ENCODE measurements at places on chromosomes 1 and 21. TPM values are rescaled to one million over a fixed set of nuclear protein-coding genes. Genes with fewer than 3 reads are reported as not detected.

DNA sequence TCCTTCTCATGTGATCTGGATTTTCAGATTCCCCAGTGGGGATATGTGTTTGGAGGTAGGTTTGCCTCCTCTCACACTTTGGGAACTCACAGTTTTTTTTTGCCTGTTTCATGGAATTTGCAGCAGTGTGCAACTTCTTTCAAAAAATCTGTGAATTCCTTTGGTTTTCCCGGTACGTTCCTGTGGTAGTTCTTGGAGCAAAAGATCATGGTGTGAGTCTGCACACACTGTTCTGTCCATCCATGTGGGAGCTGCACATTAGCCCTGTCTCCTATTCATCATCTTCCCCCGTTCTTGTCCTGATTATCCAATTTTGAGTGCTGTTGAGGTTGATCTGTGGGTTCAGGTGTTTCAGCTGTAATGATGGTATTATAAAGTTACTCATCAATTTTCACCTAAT lies 30.3 kb upstream of the TACSTD2 start:
- H3K27me3 ChIP-seq: no peaks in the 10 kb centered on the region
- H3K4me1 ChIP-seq: no peaks in the 10 kb centered on the region
- H3K4me3 ChIP-seq: no peak overlapping the region
- no peaks in the 10 kb centered on the region for H3K36me3 ChIP-seq

DNA sequence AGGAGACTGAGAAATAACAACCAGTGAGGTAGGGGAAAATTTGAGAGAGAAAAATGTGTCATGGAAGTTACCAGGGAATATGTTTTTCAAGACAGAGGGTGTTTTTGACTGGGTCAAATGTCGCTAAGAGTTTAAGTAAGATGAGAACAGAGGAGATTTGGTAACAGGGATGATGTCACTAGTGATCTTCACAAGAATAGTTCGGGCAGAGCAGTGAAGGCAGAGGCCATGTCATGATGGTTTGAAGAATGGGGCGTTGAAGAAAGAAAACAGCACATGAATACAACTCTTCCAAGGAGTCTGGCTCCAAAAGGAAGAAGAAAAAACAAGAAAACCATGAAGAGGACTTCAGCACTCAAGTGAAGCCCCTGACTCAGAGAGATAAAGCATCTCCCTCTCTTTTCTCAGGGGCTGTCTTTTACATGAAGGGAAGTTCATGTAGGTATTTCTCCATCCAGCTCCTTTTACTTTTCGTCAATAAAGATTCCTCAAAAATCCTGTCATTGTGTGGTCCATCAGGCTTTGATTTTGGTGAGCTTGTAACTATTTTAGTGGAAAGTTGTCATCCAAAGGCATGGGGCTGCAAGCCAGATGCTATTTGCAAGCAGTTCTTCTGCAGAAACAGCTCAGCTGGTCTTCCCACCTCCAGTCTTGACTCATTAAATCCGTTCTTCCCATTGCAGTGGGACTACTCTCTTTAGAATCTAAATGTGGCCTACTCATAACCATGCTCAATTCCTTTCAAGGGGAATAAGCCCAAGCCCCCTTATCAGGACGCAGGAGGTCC lies 397.3 kb downstream of the LMX1A start:
- H3K27me3 ChIP-seq: no peaks in the 10 kb centered on the region
- no peak for DNase-seq
- no peaks in the 10 kb centered on the region for H3K4me1 ChIP-seq
- H3K27ac ChIP-seq: no peak overlapping the region

DNA sequence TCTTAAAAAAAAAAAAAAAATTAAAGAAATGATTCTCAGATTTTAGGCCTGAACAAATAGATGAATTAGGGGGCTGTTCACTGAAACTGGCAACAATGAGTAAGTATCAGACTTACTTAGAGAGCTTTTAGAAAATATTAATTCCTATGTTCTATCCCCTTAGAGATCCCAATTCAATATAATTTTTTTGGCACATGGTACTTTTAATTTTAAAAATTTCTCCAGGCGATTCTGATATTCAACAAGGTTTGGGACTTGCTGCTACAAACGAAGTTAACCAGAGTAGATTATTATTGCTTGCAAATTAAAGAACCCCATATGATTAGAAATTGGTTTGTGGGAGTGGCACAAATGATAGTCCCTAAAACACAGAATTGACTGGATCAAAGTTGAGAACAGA lies 11.4 kb downstream of the SCMH1 start:
- peaks cover 2% of the 10 kb centered on the region for H3K4me1 ChIP-seq
- no peak overlapping the region for H3K27ac ChIP-seq
- no peak overlapping the region for H3K4me3 ChIP-seq
- DNase-seq: no peak

GRCh38 chr1:221100611-221101010 lies 221.4 kb downstream of the HLX start:
- H3K27me3 ChIP-seq: no peaks in the 10 kb centered on the region
- no peaks in the 10 kb centered on the region for H3K36me3 ChIP-seq
- no peaks in the 10 kb centered on the region for H3K4me1 ChIP-seq
- DNase-seq: no peak
- H3K4me3 ChIP-seq: no peak overlapping the region
- no peak overlapping the region for H3K27ac ChIP-seq

GRCh38 chr1:19559641-19560040 lies 74.3 kb upstream of the CAPZB start:
- H3K27me3 ChIP-seq: no peaks in the 10 kb centered on the region
- no peak for DNase-seq
- H3K36me3 ChIP-seq: no peaks in the 10 kb centered on the region

- DNase-seq: no peak
- no peaks in the 10 kb centered on the region for H3K36me3 ChIP-seq
- H3K4me1 ChIP-seq: no peaks in the 10 kb centered on the region
- H3K27me3 ChIP-seq: peaks cover 2% of the 10 kb centered on the region
- no peak overlapping the region for H3K4me3 ChIP-seq
These were observed 50.4 kb upstream of the ADAMTS5 start for GRCh38 chr21:27017246-27017645.

DNA sequence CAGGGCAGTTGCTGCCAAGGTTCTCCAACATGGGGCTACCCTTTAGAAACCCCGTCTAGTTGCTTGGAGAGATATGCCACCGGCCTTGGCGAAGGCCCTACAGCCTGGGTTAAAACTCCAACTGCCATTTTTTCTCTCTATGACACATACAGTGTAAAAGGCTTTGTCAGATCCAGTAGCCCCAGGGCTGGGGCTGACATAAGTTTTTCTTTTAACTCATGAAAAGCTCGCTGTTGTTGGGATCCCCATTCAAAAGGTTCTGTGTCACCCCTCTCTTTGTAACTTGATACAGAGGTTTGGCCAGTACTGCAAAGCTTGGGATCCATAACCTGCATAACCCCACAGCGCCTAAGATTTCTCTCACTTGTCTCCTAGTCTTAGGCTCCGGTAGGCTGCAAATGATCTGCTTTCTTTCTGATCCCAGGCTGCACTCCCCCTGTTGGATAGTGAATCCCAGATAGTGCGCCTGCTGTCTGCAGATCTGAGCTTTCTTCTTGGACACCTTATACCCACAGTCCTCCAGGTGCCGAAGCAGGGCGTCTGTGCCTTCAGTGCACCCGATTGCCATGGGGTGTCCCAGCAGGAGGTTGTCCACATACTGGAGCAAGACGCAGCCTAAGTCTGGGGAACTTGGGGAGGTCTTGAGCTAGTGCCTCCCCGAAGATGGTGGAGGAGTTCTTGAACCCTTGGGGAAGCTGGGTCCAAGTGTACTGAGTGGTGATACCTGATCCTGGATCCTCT lies 406.2 kb downstream of the TGFB2 start:
- H3K27me3 ChIP-seq: no peaks in the 10 kb centered on the region
- H3K4me3 ChIP-seq: no peak overlapping the region
- no peaks in the 10 kb centered on the region for H3K36me3 ChIP-seq
- no peaks in the 10 kb centered on the region for H3K4me1 ChIP-seq

DNA sequence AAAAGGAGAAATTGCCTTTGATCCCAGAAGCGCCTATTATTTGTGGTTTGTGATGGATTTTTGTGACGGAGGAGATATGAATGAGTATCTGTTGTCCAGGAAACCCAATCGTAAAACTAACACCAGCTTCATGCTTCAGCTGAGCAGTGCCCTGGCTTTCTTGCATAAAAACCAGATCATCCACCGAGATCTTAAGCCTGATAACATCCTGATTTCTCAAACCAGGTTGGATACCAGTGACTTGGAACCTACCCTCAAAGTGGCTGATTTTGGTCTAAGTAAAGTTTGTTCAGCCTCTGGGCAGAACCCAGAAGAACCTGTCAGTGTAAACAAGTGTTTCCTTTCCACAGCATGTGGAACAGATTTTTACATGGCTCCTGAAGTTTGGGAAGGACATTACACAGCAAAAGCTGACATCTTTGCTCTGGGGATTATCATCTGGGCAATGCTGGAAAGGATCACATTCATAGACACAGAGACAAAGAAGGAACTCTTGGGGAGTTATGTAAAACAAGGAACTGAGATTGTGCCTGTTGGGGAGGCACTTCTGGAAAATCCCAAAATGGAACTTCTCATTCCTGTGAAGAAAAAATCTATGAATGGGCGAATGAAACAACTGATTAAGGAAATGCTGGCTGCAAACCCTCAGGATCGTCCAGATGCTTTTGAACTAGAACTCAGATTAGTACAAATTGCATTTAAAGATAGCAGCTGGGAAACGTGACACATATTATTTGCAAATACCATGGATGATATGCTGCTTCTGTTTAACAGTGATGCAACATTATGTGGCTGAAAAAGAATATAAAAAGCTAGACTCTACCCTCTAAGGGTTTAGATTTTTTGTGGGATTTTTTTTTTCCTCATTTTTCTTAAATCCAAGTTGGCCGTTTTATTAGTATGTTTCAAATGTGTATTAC lies 10.5 kb downstream of the PDIK1L start:
- DNase-seq: no peak
- H3K36me3 ChIP-seq: no peaks in the 10 kb centered on the region
- no peaks in the 10 kb centered on the region for H3K4me1 ChIP-seq
- no peak overlapping the region for H3K4me3 ChIP-seq
- H3K27me3 ChIP-seq: no peaks in the 10 kb centered on the region

GRCh38 chr1:105830571-105831146 lies 1225.8 kb upstream of the PRMT6 start:
- no peak for DNase-seq
- H3K4me1 ChIP-seq: no peaks in the 10 kb centered on the region
- no peaks in the 10 kb centered on the region for H3K36me3 ChIP-seq
- H3K27ac ChIP-seq: no peak overlapping the region

- H3K36me3 ChIP-seq: no peaks in the 10 kb centered on the region
- H3K27ac ChIP-seq: no peak overlapping the region
- no peak overlapping the region for H3K4me3 ChIP-seq
- no peaks in the 10 kb centered on the region for H3K27me3 ChIP-seq
These were observed 5.3 kb upstream of the ERG start for GRCh38 chr21:38503583-38503982.

DNA sequence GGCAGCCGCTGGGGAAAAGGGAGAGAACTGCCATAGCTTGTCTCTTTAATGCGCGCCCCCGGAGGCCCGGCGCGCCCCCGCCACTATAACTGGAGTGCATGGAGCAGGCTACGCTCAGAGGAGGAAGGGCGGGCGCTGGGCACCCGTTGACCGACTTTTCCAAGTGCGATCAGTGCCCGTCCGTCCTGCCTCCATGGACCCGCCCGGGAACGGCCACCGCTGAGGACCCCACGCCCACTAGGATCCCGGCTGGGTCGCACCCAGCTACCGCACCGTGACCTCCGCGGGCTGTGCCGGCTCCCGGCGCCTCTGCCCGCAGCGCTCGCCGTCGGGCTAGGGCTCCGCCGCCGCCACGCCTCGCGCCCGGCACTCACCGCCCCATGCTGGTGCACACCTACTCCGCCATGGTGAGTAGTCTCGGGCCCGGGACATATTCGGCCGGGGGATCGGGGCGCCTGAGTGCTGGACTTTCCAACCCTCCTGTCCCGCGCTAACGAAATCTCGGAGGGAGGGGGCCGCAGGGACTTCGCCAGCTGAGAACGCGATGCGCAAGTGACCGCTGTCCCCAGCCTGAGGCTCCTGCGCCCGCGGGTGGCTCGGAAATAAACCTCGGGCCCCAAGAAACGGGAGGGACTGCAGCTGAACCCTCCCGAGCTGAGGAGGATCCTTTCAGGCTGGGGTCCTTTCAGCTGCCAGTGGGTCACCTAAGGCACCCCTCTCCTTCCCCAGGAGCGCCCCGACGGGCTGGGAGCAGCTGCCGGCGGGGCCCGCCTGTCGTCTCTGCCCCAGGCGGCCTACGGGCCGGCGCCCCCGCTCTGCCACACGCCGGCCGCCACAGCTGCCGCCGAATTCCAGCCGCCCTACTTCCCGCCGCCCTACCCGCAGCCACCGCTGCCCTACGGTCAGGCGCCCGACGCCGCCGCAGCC lies at the start of gene TFAP2E:
Gene TFAP2E, plus strand, starts transcription at position 117 of the 927 bp plus-strand sequence. Its CDS starts 264 bp downstream, at position 381.
- no peaks in the 10 kb centered on the region for H3K27me3 ChIP-seq
- peaks cover 7% of the 10 kb centered on the region for H3K4me1 ChIP-seq
- H3K4me3 ChIP-seq: no peak within 1 kb of the TSS
- H3K36me3 ChIP-seq: no peaks in the 10 kb centered on the region
- no peak within 1 kb of the TSS for H3K27ac ChIP-seq

GRCh38 chr1:31822766-31823165 lies 6.9 kb upstream of the SPOCD1 start:
- H3K36me3 ChIP-seq: no peaks in the 10 kb centered on the region
- H3K4me1 ChIP-seq: no peaks in the 10 kb centered on the region
- DNase-seq: no peak
- no peaks in the 10 kb centered on the region for H3K27me3 ChIP-seq

GRCh38 chr1:164633997-164634396 lies 75.0 kb downstream of the PBX1 start:
- H3K4me1 ChIP-seq: peaks cover 19% of the 10 kb centered on the region
- DNase-seq: no peak
- no peaks in the 10 kb centered on the region for H3K36me3 ChIP-seq
- H3K27me3 ChIP-seq: no peaks in the 10 kb centered on the region
- no peak overlapping the region for H3K27ac ChIP-seq
- H3K4me3 ChIP-seq: no peak overlapping the region

GRCh38 chr1:219465212-219466093 lies 147.5 kb downstream of the ZC3H11B start:
- no peaks in the 10 kb centered on the region for H3K27me3 ChIP-seq
- DNase-seq: no peak
- H3K4me1 ChIP-seq: no peaks in the 10 kb centered on the region
- no peak overlapping the region for H3K27ac ChIP-seq

Gene NBPF6
- polyA plus RNA-seq: not detected

Gene BCL2L15
- polyA plus RNA-seq: 0.40 TPM

Gene FCRL5
- 0.16 TPM for polyA plus RNA-seq

Gene DNAJC11
- 18.8 TPM for polyA plus RNA-seq

Gene SMYD2
- polyA plus RNA-seq: 50.3 TPM

Gene PLA2G2F
- not detected for polyA plus RNA-seq

Measured in ovary (tissue), 10 donors.